ENCODE measurements at places on chromosomes 16 and 17.

GRCh38 chr16:20385844-20386832, 18.4 kb downstream of the PDILT start:
- DNase-seq, result peak; percentile 73

DNA sequence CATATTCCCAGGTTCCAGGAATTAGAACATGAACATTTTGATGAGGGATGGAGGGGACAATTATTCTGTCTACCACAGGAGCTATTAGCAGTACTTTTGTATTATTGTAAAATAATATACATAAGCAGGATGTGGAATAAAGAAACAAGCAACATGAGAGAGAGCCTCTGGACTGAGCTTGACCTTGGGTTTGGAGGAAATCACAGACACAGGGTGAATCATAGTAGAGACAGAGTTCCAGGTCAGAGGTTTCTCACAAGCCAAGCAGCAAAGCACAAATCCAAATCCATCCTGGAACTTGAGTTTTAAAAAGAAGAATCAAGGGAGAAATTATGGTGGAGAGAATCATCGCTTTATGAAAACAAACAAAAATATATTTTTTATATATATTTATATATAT, 5.1 kb downstream of the KRT31 start:
- DNase-seq, result no peak

GRCh38 chr17:81015136-81015535, 19.8 kb upstream of the BAIAP2 start:
- DNase-seq, result no peak

DNA sequence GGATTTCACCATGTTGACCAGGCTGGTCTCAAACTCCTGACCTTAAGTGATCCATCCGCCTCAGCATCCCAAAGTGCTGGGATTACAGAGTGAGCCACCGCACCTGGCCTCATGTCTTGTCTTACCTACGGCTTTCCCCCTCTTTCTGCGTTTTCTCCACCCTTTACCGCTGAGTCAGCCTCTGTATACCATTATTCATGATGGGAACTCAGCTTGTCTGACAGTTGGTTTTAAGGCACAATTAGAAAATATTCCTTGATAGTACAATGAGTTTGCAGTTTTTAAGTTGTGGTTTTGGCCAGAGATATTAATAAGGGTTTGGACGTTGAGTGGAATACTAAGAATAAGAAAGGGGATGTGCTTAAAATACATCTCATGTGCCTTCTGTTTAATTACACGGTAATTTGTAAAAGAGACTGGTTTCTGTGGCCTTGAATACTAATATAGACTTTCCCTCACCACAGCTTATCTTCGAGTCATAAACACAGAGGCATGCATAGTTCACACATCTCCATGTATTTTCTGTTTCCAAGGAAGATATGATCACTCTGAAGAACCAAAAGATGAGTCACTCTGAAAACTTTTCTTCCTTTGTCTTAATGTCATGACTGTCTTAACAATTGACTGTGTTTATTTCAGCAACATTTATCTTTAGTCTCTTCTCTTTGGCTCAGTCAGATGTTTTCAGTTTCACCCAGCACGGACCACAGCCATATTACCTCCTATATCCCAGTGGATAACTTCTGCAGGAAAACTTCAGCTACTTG, 54.4 kb downstream of the PITPNC1 start:
- peak; percentile 27 for DNase-seq

GRCh38 chr16:35506018-35506897, 2046.8 kb downstream of the TP53TG3F start:
- no peak for DNase-seq

- DNase-seq, result no peak
These were observed 67.6 kb upstream of the RBBP6 start for GRCh38 chr16:24471561-24472350.

- no peak for DNase-seq
These were observed 35.1 kb downstream of the GRB2 start for GRCh38 chr17:75370286-75370915.

- DNase-seq, result no peak
These were observed 39.4 kb upstream of the MRC2 start for GRCh38 chr17:62588109-62588508.
